GM03348 (cell line): ENCODE measurements at places on chromosomes 13 and 19.

DNA sequence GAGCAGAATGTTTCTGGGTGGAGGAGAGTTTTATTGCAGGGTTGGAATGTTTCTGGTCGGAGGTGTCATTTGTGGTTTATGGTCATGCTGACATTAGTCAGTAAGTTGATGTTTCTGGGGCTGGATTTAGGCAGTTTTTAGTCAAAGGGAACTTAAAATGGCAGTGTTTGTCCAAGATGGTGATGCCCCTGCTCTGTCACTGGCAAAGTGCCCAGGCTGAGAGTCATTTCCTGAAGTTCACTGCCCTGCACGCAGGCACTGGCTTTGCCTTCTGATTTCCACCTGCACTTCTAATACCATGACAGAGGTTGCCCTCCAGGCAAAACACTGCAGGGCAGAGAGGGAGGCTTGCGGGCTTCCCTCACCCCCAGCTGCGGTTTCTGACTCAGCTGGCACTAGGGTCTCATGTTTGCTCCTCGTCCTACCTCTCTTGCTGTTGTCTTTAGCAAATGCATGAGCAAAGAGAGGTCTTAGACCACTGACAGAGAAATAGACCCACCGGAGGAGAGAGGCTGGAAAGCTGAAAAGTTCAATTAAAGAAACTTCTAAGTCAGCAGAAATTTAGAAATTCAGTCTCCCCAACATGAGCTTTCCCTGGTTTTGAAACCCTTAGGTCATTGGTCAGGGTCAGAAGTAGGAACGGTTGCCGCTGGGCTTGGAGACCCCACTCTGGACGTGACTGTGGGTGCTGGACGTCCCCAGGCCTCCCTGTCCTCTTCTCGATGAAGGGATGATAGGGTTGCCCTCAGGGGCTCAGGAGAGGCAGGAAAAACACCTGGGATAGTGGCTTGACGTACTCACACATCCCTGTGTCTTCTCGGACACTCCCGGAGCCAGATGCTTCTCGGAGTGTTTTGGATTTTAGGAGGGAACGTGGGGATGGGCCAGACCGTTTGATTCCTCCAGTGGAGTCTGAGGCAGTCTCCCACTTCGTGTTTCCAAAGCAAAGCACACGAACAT lies 26.3 kb downstream of the TMEM255B start:
- peak; percentile 59 for DNase-seq

GRCh38 chr19:1837625-1838105 lies 10.6 kb downstream of the REXO1 start:
- DNase-seq, result peak; percentile 86

- peak; percentile 88 for DNase-seq
Observed at GRCh38 chr19:49691243-49692146, 579 bp downstream of the CPT1C start.

GRCh38 chr19:16419669-16420335 lies 52.0 kb downstream of the EPS15L1 start:
- no peak for DNase-seq

DNA sequence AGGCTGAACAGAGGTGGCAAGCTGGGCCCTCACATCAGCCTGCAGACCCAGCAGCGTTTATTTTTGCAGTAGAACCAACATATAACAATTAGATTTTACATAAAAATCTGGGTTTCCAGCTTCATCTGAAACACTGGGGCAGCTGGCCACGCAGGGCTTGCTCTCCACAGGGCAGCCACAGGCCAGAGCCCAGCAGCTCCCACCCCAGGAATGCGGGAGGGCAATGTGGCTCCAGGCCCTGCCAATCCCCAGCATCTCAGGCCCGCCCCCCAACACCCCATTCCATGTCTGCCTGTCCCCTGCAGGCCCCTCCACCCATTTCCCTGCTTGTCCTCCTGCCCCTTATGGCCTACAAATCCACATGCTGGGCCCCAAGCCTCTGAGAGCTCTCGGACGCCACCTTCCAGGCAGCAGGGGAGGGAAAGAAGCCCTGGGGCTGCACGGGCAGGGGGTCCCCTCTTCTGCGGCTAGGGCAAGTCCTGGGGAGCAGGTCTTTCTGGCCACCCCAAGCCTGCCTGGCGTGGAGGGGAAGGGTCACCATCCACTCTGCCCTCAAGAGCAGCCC lies 15.0 kb upstream of the VSTM2B start:
- DNase-seq, result no peak

GRCh38 chr19:51108805-51109146 lies 567 bp upstream of the CTU1 start:
- no peak for DNase-seq

DNA sequence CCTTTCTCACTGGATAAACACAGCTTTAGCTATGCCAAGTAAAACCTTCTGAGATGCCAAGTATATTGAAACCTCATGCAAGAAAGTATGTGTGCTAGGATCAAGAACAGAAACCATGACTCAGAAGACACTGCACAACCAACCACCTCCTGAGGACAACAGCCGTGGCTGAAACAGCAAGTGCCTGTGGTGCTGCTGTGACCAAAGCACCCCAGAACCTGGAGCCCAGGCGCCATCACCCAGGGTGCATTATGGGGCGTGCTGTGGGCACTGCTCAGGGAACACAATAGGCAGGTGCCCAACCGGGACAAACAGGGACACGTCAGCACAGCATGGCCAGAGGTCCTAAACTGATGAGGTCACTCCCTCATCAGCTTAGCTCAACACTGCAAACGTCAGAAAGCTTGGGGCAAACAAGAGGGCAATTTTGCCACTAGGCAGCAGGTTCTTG lies 101.3 kb upstream of the SLC15A1 start:
- DNase-seq, result peak; percentile 79

DNA sequence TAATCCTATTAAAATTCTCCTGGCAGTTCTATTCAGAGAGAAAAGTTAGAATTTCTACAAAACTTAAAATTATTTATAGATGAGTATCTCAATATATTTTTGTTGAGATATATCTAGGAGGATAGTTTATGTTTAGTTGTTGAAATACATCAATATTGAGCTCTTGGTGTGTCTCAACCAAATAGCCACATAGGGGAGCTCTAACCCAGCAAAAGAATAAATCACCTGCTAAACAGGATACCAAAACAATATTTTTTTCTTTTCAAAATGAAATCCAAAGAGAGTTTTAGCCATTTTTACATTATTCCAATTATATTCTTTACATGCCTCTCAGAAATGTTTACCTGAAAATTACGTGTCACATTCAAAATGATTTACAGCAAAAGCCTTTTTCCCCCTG lies 954.7 kb downstream of the SLITRK6 start:
- no peak for DNase-seq

GRCh38 chr13:74184283-74184682 lies 50.1 kb upstream of the KLF12 start:
- no peak for DNase-seq

GRCh38 chr13:22040810-22041364 lies 370.0 kb downstream of the FGF9 start:
- no peak for DNase-seq

DNA sequence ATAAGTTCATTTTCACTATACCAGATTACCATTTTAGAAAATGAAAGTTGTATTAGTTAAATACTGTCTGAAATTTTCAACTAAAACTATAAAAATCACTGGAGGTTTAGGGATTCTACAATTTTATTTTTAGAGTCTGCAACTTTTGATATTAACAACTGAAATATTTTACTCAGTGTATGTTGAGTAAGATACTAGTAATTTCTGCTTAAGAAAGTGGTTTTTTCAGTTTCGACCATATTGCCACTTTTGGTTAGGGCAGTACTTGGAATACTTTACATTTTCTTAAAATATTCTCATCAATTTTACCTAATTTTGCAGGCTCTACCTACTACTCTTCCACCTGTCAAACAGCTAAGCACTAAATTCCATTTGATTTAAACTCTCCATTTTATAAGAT lies 59.6 kb downstream of the KCNRG start:
- DNase-seq, result no peak

- peak; percentile 2 for DNase-seq
Observed at GRCh38 chr13:93674337-93674755, 447.7 kb downstream of the GPC6 start.
